Stimulated activated CD4-positive, alpha-beta T cell treated with anti-CD3 and anti-CD28 coated beads, TNF-alpha, amount 100 ng/mL, for 48 hours (primary cell): ENCODE measurements at places on chromosomes 13 and 19.
A peak's percentile ranks its signal among the peaks of the same experiment; 100 is the strongest.

DNA sequence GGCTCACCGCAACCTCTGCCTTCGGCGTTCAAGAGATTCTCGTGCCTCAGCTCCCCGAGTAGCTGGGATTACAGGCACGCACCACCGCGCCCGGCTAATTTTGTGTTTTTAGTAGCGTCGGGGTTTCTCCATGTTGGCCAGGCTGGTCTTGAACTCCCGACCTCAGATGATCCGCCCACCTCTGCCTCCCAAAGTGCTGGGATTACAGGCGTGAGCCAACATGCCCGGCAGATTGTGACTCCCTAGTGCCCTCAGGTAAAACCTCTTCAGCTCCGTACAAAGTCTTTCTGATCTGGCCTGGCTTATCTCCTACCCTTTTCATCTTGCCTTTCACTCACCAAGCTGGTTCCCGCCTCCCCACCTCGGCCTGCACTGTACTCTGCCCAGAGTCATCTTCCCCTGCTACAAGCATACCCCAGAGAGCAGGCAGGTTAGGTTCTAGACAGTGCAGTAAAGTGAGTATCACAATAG, 15.0 kb downstream of the BICRA start:
- no peak for DNase-seq

GRCh38 chr19:49894011-49894664, 2.5 kb downstream of the IL4I1 start:
- no peak for DNase-seq

GRCh38 chr13:68304286-68304893, 1074.3 kb upstream of the PCDH9 start:
- DNase-seq, result no peak

DNA sequence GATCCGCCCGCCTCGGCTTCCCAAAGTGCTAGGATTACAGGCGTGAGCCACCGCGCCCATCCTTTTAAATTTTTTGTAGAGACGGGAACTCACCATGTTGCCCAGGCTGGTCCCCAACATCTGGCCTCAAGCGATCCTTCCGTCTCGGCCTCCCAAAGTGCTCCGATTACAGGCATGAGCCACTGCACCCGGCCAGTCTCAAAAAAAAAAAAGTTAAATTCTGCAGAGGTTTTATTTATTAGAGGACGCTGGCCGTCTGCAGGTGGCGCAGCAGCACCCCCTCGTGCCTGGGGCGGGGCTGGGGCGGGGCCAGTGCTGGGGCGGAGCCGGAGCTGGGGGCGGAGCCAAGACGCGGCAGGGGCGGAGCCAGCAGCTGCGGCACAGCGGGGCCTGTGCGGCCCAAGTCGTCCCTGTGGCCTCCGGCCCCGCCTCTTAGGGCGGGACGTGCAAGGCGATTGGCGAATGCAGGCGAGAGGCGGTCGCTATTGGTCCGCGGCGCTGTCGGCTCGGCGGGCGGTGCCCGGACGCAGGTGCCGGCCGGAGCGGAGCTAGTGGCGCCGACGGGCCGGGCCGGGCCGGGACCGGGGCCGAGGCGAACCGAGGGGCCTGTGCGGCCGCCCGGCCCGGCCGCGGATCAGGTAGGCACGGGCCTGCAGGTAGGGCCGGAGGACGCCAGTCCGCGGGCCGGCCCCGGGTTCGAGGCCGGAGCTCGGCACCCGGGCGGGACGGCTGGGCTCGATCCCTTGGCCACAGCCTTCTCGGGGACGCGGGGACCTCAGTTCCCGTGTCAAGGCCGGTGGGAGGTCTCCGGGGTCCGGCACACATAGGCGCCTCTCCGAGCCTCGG, at the start of gene MARCHF2:
Gene MARCHF2, plus strand, starts transcription at position 523 of the 846 bp plus-strand sequence. CDS start 8,536 bp downstream, outside the sequence.
- DNase-seq, result peak; percentile 90

DNA sequence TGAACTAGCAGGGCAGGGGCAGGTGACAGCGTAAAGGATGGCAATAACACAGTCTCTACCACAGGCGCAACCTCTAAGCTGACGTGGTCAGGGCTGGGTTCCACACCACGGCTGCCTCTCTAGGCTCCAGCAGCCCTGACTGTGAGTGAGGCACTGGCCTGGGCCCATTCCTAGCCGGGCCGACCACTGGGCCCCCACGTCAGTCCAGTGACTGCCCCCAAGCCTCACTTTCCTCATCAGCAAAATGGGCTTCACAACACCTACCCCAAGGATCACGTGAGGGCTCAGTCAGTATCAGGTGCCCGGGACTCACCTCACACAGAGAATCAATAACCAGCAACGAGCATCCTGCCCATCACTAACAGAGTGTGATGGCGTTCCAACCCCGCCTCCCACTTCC, 5.2 kb downstream of the ZFR2 start:
- no peak for DNase-seq

- DNase-seq, result no peak
These were observed 16.8 kb downstream of the CLEC4M start for GRCh38 chr19:7779631-7780486.

DNA sequence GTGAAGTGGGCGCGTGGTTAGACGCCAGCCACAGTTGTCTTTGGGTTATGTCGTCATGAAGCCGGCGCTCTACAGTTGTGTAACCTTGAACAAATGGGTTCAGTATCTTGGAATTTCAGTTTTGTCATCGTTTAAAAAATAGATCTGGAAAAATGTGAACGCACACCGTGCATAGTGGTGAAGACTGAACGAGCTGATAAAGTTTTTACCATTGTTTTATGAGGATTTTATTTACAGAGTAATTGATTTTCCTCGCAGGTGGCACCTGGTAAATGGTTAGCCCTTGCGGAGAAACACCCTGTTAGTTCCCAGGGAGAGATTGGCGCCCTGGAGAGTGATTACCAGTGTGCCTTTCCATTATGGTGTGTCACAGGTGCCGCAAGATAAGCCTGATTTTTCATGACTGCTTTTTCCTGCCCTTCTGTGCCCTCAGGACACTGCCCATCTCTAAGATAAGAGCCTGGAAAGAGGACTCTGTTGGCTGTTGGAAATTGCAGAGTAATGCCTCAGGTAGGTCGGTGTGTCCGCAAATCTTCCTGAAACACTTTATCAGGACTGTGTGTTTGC, 577 bp downstream of the ZNF181 start:
- no peak for DNase-seq

DNA sequence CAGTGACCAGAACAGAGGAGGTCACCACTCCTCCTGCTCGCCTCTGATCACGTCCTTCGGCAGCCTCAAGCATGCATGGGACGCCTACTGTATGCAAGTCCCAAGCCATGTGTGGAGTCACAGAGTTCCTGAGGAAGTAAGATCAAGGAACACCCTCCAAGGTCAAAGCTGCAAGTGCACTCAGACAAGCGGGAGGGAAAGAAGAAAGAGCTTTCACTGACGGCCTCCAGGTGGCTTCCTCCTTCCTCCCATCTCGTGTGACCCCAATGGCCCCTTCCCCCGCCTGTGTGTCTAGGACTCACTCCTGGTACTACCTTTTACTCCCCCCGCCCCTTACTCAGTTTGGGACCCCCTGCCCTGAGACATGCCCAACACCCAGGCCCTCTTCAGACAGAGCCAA, 6.1 kb downstream of the HAUS8 start:
- DNase-seq, result no peak
